NT2/D1 (cell line): ENCODE measurements at places on chromosomes 11 and 22.

- peak; percentile 78 for DNase-seq
These were observed 134.1 kb downstream of the GRIK4 start for GRCh38 chr11:120645639-120646038.

DNA sequence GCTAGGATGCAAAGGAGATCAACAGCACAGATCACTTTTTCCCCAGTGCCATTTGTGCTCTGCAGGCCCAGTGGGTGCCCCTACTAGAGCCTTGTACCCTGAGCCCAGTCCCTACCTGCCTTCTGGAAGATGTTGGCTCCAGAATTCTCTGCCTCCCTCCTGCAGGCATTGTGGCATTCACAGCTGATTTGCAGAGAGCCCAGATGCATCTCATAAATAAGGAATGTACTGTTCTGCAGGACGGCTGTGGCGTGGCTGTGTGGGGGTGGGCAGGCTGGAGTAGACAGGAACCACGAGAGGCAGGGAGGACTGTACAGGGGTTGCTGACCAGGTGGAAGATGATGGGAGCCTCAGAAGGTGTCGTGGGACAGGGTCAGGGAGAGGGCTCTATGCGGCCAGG is 11.2 kb upstream of the MIAT start:
- no peak for DNase-seq

DNA sequence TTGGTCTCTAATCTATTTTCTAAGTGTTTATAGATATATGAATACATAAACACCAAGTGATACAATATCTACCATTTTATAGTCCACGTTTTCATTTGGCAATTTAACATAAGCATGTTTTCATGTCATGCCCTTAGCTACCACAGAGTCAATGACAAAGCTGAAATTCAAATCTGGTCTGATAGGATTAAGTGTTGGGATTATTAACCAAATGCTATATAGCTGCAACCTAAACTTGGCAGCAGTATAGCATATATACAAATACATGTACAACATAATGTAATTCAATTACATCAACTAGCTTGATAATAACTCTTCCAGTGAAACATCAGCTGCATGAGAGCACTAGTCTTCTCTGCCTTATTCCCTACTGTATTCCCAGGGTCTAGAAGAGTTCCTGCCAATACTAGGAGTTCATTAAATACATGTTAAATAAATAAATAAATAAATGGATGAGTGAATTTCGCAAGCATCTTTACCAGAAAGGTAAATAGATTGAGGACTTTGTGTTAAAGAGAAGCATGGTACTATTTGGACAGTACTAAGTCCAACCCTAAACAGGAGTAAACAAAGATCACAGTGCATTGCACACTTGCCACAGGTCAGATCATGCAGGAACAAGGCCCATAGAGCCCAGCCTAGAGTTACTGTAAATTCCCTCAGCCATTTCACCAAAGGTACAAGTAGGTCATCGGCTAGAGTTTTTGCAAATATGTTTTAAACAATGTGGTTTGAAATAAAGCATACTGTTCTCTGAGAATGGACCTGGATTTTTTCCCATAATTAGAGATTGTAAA is 12.8 kb downstream of the SAA4 start:
- no peak for DNase-seq

DNA sequence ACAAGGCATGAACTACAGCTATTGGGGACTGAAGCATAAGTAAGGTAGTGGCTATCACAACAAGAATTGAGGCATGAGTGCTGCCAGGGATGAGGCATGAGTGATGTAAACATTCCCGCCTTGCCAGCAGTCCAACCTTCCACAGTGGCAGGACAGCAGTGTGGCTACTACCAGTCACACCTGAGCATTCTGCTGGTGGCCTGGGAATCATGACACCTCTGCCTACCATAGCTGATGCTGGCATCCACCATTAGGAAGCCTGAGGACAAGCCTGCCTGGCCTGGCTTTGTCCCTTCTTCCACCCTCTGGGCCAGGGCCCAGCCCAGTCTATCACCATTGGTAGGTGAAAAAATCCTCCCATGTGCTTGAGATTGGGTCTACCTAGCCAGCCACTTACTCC is 712.8 kb upstream of the CCDC90B start:
- no peak for DNase-seq
